ENCODE measurements at places on chromosomes 16 and 17.
A peak's percentile ranks its signal among the peaks of the same experiment; 100 is the strongest.

- no peak for DNase-seq
Observed at GRCh38 chr16:1647856-1648255, 30.2 kb upstream of the JPT2 start.

DNA sequence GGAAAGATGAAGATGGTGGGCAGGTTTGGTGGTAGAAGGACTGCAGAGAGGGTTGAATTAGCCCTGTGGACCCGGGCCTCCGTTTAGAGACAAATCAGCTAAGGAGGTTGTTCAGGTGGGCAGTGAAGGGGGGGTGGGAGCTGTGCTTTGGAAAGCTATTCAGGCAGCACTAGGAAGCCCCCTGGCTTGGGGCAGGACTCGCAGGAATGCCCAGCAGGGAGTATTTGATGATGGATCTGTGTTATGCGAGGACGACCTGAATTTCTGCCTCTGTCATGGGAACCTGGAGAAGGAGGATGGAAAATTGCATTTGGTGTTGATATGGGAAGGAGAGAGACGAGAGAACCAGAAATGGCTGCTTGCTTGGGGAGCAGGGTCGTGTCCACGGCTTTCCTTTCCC, 3.5 kb downstream of the SPDYE4 start:
- DNase-seq: no peak

DNA sequence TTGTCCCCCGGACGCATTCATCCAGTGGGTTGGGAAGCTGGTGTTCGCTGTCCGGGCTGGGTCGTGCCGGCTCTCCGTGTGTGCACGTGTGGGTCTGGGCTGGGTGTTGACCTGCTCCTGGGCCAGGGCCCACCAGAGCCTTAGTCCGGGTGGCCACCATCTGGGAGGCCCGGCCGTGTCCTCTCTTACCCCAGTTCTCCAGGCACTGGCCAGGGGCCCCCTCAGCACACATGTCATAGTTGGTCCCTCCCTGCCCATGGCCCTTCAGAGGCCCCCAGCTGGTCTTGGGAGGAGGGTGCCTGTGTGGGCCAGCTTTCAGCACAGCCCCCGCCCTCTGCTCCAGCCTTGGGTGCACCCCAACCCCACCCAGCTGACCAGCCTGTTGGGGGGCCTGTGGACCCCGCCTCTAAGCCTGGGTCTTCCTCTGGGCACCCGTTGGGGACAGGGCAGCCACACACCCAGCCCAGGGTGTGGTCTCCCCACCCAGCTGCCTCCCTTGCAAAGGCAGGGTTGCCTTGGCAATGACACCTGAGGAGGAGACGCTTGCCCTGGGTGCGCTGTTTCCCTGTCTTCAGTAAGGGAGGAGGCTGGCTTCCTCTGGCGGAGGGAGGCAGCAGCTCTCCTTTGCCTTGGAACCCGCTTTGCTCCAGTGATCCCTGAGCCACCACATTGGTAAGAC, 77.4 kb downstream of the JPH3 start:
- no peak for DNase-seq

DNA sequence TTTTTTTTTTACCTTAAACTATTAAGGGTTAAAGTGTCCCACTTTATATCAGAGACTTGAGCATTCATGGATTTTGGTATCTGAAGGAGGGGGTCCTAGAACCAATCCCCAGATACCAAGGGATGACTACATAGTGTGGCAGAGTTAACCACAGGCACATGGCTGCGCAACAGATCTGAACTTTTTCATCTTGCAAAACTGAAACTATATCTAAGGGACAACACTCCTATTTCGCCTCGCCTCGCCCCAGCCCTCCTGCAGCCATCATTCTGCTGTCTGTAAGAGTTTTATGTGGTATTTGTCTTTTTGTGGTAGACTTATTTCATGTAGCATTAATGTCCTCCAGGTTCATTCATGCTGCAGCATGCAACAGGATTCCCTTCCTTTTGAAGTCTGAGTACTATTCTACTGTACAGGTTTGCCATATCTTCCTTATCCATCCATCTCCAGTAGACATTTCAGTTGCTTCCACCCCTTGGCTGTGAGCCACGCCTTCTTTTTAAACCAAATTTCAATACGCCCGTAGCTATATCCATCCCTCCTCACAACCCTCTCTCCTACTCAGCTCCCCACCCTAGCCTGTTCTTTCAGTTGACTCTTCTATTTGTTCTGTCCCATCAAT, 53.2 kb downstream of the AMFR start:
- no peak for DNase-seq

DNA sequence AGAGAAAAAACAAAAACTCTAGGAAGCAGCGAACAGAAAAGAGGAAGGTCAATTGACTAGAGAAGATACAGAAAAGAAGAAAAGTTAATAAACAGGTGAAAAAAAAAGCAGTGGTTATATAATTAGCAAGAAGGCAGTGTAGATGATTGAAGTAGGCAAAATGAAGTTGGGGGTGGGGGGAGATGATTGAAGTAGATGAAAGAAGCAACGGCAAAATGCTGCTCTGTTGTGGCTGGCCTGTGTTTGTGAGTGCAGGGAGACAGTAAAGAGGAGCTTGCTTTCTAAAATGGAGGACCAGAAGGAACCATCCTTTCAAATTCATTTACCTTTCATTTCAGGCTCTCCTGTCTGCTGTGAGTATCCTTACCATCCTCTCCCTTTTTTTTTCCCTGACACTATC, 3.6 kb downstream of the EVI2B start:
- DNase-seq: no peak

DNA sequence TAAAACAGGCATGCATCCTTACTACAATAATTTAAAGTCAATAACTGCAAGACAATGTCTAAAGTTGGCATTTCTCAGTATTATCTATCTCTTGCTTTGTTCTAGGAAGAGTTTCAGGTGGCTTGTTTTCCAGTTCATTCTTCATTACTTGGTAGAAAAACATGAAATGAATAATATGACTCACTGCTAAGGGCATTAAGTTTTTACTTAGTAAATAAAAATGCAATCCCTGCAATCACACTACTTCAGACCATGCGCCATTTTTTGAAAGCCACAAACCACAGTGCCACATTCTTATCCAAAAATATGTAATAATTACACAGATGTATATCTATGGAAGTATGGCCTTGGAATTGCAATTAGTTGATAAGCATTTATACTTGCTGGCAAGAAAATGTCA, 55.4 kb downstream of the CREBBP start:
- DNase-seq: peak; percentile 85

GRCh38 chr16:84047626-84048025, 5.0 kb upstream of the SLC38A8 start:
- no peak for DNase-seq

Data from fibroblast of skin of scalp (primary cell).